ENCODE measurements at places on chromosomes 11 and 22. TPM values are rescaled to one million over a fixed set of nuclear protein-coding genes. Genes with fewer than 3 reads are reported as not detected.

DNA sequence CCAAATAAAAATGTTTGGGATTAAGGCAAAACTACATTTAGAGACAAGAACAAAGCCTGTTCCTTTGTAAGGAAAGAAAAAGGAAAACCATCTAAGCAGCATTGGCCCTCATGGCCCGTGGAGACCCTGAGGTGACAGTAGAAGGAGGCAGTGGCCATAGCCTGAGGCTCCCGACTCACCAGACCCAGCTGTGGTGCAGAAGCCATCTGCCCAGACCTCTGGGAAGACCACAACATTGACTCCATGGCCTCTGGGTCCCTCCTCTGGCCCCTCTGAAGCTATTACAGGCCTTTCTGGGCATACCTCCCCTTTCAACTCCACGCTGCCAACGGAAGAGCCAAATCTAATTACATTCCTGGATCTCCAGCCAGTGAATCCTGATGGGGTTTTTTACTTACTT lies 6.4 kb downstream of the PRAME start:
- DNase-seq, result no peak

GRCh38 chr11:10573556-10573955 lies 5.1 kb upstream of the LYVE1 start:
- DNase-seq, result no peak

The SLC15A3 gene
- total RNA-seq, result 2.0 TPM

- no peak for DNase-seq
These were observed 37.9 kb downstream of the SMIM38 start for GRCh38 chr11:69193629-69194028.

GRCh38 chr11:86246293-86246675 lies 1.7 kb downstream of the EED start:
- no peak for DNase-seq

The ARHGAP8 gene
- total RNA-seq, result 0.61 TPM

- no peak for DNase-seq
These were observed 564.9 kb downstream of the JRKL start for GRCh38 chr11:96954587-96955242.

- DNase-seq, result no peak
These were observed 18.5 kb downstream of the CD5 start for GRCh38 chr11:61120706-61121191.

DNA sequence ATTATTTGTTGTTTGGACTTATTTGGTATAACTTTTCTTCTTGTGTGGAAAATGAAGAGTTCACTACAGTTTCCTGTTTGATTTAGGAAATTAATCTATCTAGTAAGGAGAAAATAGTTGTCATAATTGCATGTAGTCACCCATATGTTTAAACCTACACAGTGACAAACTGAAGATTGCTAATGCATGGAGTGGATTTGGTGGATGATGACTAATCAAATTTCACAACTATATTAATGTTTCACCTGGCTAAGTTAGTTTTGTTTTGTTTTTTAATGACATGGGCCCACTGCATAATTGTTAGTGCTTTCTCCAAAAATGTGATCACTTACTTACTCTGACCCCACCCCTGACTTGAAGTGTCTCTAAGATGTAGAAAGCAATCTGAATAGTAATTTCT lies 170.6 kb downstream of the DYNC2H1 start:
- no peak for DNase-seq
